Left ventricle myocardium inferior (tissue), 1 donor: ENCODE measurements at places on chromosomes 6 and 20. TPM values are rescaled to one million over a fixed set of nuclear protein-coding genes. Genes with fewer than 3 reads are reported as not detected.

Gene PTPRK
- total RNA-seq, result 18.4 TPM

DNA sequence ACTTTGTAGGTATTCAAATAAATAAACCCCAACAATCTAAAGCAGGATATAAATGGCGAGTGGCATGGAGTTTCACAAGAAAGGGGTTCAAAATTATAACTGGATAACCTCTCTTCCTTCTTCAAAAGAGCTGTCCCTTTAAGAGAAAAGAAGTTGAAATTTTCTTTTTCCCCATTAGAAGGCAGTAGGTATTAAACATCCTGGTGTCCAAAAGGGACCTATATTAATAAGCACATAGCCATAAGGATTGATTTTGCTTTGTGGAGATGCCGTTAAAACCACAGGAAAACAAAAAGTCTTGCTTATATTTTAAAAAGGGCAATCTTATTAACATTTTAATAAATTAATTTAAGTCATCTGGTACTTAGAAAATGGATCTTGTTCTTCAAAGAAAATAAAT is 76.5 kb downstream of the LYRM4 start:
- H3K36me3 ChIP-seq, result no peaks in the 10 kb centered on the region
- DNase-seq, result no peak
- H3K27me3 ChIP-seq, result no peaks in the 10 kb centered on the region
- no peak overlapping the region for H3K4me3 ChIP-seq
- H3K4me1 ChIP-seq, result no peaks in the 10 kb centered on the region

DNA sequence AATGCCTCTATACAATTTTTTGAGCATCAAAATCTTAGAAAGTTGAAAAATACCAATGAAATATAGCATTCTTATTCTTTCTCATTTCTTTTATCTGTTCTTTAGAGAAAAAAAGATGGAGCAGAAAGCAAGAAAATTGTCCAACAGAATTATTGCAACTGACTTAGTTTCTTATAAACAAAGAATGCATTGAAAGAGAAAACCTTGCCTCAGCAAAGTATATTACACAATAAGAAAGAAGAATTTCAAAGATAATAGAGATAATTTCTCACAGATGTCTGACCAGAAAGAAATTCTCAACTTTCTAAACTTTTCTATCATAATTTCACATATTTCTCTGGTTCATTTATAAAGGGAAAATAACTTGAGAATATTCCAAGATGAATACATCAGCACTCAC is 47.0 kb upstream of the PRND start:
- H3K27ac ChIP-seq, result no peak overlapping the region
- H3K36me3 ChIP-seq, result no peaks in the 10 kb centered on the region

DNA sequence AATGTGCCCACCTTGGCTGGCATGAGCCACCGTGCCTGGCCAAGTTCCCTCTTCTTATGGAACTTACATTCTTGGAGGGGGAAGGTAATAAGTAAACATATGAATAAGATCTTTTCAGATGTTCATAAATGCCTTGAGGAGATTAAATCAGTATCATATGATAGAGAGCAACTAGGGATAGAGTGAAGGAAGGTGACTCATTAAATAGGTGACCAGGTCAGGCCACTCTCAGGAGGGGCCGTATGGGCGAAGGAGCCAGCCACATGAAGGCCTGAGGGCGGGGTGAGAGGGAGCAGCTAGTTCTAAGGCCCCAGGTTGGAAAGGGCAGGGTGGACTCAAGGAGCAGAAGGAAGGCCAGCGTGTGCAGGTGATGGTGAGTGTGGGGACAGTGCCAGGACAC is 91.1 kb downstream of the UST start:
- H3K27ac ChIP-seq, result no peak overlapping the region
- no peak overlapping the region for H3K4me3 ChIP-seq
- no peaks in the 10 kb centered on the region for H3K4me1 ChIP-seq
- DNase-seq, result no peak
- no peaks in the 10 kb centered on the region for H3K27me3 ChIP-seq
